NCI-H510A treated with DMSO at 0.1 percent for 48 hours (cell line): ENCODE measurements at places on chromosomes 6 and 20.

- peak; percentile 19 for DNase-seq
These were observed 201.8 kb upstream of the LRFN2 start for GRCh38 chr6:40788661-40789655.

DNA sequence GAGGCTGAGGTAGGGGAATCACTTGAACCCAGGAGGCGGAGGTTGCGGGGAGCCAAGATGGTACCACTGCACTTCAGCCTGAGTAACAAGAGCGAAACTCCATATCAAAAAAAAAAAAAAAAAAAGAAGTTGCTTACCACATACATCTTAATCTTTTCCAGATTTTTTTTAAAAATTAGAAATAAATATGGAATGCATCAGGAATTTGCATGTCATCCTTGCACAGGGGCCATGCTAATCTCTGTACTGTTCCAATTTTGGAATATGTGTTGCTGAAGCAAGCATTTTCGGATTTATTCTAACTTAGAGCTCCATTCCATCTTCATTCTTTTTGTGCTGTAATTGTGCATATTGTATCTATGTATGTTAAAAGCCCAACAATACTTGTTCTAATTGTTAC lies 62.5 kb downstream of the TRPC4AP start:
- DNase-seq = no peak

DNA sequence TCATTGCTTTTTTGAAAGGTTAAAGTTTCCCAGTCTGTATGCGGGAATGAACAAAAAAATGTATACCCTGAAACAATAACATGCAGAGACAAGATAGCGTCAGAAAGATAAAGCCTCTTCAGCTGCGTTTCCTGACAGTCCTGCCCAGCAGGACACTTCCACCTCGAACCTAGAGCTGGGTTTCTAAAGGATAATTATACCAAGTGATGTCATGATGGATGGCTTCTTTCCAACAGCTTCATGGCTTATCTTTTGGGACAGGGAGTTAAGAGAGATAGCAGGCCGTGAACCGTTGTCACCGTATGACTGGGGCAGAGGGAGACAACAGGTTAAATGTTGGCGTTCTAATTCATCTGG lies 267.6 kb upstream of the SGK1 start:
- peak; percentile 25 for DNase-seq

DNA sequence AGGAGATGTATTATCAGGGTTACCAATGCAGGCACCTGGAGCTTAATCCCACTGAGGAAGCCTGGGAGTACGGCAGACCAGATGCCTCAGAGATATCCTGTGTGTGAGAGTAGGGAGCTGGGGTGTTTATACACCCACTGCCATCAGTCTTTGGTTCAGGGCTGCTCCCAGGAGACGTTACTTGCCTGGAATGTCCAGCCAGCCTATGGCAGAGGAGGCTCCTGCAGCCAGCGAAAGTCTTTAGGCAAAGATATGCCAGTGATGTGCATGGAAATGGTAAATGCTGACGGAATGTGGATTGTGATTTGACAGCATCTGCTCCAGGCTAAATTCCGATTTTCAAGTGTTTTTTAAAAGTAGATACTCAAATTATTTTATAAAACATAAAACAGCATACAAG lies 282.0 kb downstream of the BTBD3 start:
- no peak for DNase-seq

- no peak for DNase-seq
These were observed 149.9 kb upstream of the BEND6 start for GRCh38 chr6:56804996-56805395.

DNA sequence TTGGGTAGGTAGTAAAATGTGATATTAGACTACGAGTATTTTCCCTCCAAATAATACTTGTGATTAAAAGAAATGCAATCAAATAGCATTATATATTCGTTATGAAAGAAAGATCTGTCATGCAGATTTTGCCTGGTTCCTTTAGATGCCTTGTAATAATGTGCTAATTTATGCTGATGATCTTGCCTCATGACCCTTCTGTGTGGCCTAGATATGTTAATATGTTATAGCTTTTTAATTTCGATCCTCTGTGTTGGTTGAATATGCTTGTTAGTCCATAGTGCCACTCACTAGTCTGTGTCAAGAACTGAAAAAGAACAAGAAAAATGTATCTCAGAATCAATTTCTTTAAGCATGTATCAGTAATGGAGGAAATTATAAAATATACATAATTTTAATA lies 31.9 kb downstream of the CDKAL1 start:
- DNase-seq = no peak

GRCh38 chr6:113903666-113904330 lies 46.7 kb downstream of the MARCKS start:
- DNase-seq = no peak

DNA sequence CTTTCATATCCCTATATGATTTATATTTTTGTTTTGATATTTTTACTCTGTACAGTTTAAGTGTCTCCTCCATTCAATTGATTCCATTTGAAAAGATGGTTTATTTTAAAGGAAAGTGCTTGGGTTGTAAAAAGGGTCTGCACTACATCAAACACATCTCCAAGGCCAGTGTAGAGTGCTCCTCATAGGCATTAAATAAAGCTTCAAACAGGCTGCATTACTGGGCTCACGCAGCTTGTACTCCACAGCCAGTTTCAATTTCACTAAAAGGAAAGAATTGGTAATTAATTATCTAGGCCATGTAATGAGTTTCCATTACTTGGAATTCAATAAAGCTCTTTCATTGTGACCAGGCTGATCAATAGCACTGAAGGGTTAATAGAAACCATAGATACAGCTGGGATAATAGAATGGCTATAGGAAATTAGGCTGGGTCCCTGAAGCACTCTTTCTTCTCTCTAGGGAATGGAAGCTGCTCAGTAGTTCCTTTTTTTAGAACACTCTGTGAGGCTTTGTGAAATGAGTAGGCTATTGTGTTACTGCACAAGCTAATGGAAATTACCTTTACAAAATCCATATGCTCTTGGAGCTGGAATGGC lies 442.2 kb downstream of the RNF144B start:
- DNase-seq = no peak

GRCh38 chr20:20668639-20669038 lies 43.8 kb downstream of the RALGAPA2 start:
- no peak for DNase-seq

DNA sequence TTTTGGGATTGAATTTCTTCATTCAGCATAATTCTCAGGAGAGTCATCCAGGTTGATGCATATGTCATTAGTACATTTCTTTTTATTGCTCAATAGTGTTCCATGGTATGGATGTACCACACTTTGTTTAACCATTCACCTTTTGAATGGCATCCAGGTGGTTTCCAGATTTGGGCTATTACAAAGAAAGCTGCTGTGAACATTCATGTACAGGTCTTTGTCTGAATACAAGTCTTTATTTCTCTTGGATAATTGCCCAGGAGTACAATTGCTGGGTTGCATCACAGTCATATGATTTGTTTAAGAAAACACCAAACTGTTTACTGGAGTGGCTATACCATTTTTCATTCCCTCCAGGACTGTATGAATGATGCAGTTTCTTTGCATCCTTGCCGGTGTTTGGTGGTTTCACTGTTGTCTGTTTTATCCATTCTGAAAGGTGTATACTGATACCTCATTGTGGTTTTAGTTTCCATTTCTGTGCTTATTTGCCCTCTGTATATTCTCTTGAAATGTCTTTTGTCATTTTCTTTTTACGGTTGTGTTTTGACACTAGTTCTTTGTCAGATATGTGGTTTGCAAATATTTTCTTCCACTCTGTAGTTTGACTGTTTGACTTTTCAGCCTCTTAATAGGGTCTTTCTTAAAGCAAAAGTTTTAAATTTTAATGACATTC lies 8.8 kb downstream of the CDKAL1 start:
- DNase-seq = peak; percentile 24
